ENCODE measurements at places on chromosomes 12 and 14.

GRCh38 chr12:14191612-14192011, 173.9 kb upstream of the ATF7IP start:
- DNase-seq: no peak

- no peak for DNase-seq
Measured at GRCh38 chr12:88896958-88897357, 316.7 kb upstream of the KITLG start.

GRCh38 chr12:69932154-69932553, 107.1 kb downstream of the MYRFL start:
- no peak for DNase-seq

GRCh38 chr14:99889268-99889667, 96.1 kb downstream of the EML1 start:
- no peak for DNase-seq

GRCh38 chr14:34781242-34781641, 66.8 kb upstream of the CFL2 start:
- DNase-seq: no peak

Measured in DMS79 treated with DMSO at 0.1 percent for 48 hours (cell line).